ENCODE measurements at places on chromosomes 6 and 20. TPM values are rescaled to one million over a fixed set of nuclear protein-coding genes. Genes with fewer than 3 reads are reported as not detected.

GRCh38 chr20:41163821-41164220 is 26.5 kb downstream of the PLCG1 start:
- H3K27me3 ChIP-seq: no peaks in the 10 kb centered on the region
- peaks cover 62% of the 10 kb centered on the region for H3K4me1 ChIP-seq
- no peak overlapping the region for H3K4me3 ChIP-seq
- no peak overlapping the region for H3K27ac ChIP-seq
- DNase-seq: no peak
- H3K36me3 ChIP-seq: peaks cover 86% of the 10 kb centered on the region

DNA sequence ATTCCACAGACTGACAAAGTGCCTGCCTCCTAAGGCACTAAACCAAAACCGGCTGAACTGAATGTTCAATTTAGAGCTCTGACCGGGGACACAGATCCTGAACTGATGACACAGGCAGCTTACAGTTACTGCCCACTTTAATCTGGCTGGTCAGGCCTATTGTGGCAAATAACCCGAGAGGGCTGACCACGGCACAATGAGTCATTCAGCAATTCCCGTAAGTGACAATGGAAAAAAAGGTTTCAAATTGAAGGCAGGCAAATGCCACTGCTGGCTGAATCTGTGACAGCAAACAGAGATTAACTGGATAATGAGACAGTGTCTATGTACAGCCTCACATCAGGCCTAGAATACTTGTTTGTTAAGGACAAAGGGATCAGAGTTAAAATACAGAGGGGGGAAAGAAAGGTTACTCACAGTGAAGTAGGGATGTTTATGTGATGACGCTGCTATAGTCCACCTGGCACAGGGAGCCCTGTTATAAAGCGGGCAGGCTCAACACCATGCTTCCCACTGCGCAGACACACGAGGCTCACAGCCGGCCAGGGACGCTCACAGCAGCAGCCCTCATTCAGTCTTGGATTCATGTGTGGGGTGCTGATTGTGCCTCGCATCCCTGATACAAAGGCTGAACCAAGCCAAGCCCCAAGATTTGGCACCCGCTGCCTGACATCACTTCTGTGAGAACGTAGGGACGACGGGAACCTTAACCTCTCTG is 54.4 kb downstream of the RTN4IP1 start:
- no peak for DNase-seq
- no peak overlapping the region for H3K4me3 ChIP-seq
- H3K27me3 ChIP-seq: no peaks in the 10 kb centered on the region
- peaks cover under 1% of the 10 kb centered on the region for H3K36me3 ChIP-seq

- H3K4me3 ChIP-seq: no peak overlapping the region
- no peaks in the 10 kb centered on the region for H3K36me3 ChIP-seq
- no peak overlapping the region for H3K27ac ChIP-seq
- H3K4me1 ChIP-seq: no peaks in the 10 kb centered on the region
- DNase-seq: no peak
These were observed 150.0 kb downstream of the UBE3D start for GRCh38 chr6:82915666-82916065.

DNA sequence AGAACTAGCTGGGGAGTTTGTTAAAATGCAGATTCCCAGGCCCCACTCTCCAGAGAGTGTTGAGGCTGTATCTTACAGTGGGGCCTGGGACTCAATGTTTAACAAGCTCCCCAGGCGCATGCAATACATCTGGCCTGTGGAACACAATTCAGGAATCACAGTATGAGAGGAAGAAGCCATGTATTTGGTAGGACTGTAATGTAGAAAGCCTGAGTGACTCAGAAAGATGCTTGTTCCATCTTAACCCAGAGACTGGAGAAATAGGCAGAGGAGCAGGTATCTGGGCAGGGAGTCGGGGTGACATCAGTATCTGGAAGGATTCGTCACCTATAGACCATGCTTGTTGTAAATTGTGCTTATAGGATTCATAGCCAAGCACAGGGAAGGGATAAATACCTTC is 90.5 kb downstream of the UNC5CL start:
- no peaks in the 10 kb centered on the region for H3K4me1 ChIP-seq
- no peak overlapping the region for H3K4me3 ChIP-seq
- no peak overlapping the region for H3K27ac ChIP-seq
- H3K36me3 ChIP-seq: no peaks in the 10 kb centered on the region
- H3K27me3 ChIP-seq: no peaks in the 10 kb centered on the region

GRCh38 chr6:155010940-155011339 is 15.8 kb downstream of the TIAM2 start:
- no peaks in the 10 kb centered on the region for H3K4me1 ChIP-seq
- no peak overlapping the region for H3K27ac ChIP-seq
- H3K27me3 ChIP-seq: no peaks in the 10 kb centered on the region
- H3K36me3 ChIP-seq: no peaks in the 10 kb centered on the region
- DNase-seq: no peak

DNA sequence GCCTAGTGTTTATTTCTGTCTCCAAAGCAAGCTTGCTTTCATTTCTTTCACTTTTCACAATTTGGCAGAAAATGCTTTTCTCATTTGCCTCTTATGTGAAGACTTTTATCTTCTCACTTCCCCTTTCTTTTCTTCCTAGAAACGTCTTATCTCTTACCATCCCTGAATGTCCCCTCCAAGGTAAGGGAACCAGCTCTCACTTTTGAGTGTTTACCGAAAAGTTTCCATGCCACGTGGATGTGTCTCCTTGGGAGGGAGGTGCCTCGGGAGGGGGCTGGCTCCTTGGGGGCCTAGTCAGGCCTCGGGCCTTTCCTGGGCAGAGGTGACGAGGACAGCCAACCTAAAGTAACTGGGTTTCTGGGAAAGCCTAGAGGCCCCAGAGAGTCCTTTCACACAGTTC is 127.4 kb downstream of the CD24 start:
- no peaks in the 10 kb centered on the region for H3K4me1 ChIP-seq
- no peak for DNase-seq
- no peaks in the 10 kb centered on the region for H3K27me3 ChIP-seq

GRCh38 chr6:163759542-163759941 is 345.0 kb downstream of the QKI start:
- H3K4me1 ChIP-seq: no peaks in the 10 kb centered on the region
- H3K27me3 ChIP-seq: no peaks in the 10 kb centered on the region
- no peak for DNase-seq
- no peak overlapping the region for H3K4me3 ChIP-seq
- H3K36me3 ChIP-seq: no peaks in the 10 kb centered on the region

- H3K4me1 ChIP-seq: no peaks in the 10 kb centered on the region
- no peaks in the 10 kb centered on the region for H3K36me3 ChIP-seq
- no peak for DNase-seq
- H3K27me3 ChIP-seq: peaks cover 5% of the 10 kb centered on the region
- H3K27ac ChIP-seq: no peak overlapping the region
These were observed 12.0 kb downstream of the UBD start for GRCh38 chr6:29547573-29547972.

DNA sequence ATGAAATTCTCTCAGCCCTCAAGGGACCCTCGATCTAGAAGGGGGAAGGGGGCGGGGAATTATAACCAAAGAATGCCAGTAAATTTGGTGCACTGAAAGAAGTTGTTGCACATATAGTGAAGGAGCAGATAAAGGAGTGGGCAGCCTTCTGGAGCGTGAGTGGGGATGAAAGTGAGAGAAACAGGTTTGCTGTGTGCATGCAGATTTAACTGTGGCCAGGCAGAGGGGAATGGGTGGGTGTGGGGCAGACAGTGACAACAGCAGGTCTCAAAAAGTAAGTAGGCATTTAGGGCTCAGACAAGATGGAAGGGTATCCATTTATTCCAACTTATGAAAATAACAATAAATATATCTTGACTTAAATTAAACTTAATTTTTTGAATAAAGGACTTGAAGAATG is 149.1 kb downstream of the KCNQ5 start:
- H3K36me3 ChIP-seq: no peaks in the 10 kb centered on the region
- no peaks in the 10 kb centered on the region for H3K4me1 ChIP-seq
- H3K27me3 ChIP-seq: no peaks in the 10 kb centered on the region

CCN2 gene
- total RNA-seq: not detected

TINAG gene
- not detected for total RNA-seq

OPRL1 gene
- total RNA-seq: 0.44 TPM

EYA4 gene
- total RNA-seq: not detected

ZNF334 gene
- 1.3 TPM for total RNA-seq

SLC35F1 gene
- not detected for total RNA-seq
